ENCODE measurements at places on chromosomes 5 and 9.
A peak's percentile ranks its signal among the peaks of the same experiment; 100 is the strongest.

- peak; percentile 66 for DNase-seq
These were observed 115.4 kb upstream of the KLF9 start for GRCh38 chr9:70529833-70530232.

DNA sequence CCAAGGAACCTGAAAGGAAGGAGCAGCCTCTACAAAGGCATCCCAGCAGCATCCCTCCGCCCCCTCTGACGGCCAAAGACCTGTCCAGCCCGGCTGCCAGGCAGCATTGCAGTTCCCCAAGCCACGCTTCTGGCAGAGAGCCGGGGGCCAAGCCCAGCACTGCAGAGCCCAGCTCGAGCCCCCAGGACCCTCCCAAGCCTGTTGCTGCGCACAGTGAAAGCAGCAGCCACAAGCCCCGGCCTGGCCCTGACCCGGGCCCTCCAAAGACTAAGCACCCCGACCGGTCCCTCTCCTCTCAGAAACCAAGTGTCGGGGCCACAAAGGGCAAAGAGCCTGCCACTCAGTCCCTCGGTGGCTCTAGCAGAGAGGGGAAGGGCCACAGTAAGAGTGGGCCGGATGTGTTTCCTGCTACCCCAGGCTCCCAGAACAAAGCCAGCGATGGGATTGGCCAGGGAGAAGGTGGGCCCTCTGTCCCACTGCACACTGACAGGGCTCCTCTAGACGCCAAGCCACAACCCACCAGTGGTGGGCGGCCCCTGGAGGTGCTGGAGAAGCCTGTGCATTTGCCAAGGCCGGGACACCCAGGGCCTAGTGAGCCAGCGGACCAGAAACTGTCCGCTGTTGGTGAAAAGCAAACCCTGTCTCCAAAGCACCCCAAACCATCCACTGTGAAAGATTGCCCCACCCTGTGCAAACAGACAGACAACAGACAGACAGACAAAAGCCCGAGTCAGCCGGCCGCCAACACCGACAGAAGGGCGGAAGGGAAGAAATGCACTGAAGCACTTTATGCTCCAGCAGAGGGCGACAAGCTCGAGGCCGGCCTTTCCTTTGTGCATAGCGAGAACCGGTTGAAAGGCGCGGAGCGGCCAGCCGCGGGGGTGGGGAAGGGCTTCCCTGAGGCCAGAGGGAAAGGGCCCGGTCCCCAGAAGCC, 30.8 kb downstream of the CD180 start:
- no peak for DNase-seq

- DNase-seq: no peak
These were observed 63.1 kb downstream of the TMOD1 start for GRCh38 chr9:97564291-97565175.

- peak; percentile 16 for DNase-seq
These were observed 114.9 kb downstream of the TRIO start for GRCh38 chr5:14257995-14258403.

DNA sequence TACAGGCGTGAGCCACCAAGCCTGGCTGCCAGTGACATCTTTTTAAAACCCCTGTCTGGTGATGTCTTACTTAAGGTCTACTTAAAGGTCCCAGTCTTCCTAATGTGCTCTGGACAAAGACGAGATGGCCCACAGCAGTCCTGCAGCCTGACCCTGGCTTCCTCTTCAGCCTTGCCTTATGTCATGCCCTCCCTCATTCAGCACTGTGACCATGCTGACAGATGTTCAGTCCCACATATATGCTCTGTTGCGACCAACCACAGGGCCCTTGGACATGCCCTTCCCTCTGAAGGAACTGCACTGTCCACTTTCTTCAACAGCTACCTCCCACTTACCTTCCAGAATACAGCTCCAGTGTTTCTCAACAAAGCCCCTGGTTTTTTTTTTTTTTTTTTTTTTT, 172.8 kb upstream of the PANK3 start:
- DNase-seq: no peak
